ENCODE measurements at places on chromosomes 1 and 21.

DNA sequence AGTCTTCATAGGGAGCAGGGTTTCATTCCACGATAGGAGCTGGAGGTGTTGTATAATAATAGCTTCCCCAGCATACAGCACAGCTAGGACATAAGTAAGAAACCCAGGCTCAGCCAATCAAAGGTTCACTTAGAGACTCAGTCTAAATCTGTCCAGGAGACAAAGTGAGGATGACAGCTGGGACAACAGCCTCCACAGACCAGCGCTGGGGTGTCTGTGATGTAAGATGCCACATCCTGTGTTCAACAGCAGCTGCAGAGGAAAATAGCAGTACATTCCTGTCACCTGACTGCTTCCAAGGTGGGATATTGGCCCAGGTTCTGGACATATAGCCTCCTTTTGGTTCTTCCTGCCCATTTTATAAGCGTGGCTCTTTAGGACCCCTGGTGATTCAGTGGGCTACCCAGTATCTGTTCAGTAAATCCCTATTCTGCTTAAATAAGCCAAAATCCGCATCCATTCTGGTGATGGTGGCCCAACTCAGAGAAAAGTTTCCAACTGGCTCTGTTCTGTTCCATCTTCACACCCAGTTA lies 176.8 kb upstream of the SYT6 start:
- DNase-seq = no peak

DNA sequence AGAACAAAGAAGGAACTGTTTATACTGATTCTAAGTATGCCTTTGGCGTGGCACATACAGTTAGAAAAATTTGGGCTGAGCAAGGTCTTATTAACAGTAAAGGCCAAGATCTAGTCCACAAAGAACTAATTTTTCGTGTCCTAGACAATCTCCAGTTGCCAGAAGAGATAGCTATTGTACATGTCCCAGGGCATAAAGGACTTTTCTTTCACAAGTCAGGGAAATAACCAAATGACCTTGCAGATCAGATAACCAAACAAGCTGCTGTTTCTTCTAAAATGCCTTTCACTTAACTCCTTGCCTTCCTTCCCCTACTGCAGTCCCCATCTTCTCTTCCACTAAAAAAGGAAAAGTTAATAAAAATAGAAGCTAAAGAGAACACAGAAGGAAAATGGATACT lies 4.0 kb downstream of the TEX50 start:
- DNase-seq = no peak

GRCh38 chr1:65079941-65080340 lies 68.1 kb upstream of the AK4 start:
- DNase-seq = no peak

GRCh38 chr1:31783846-31784245 lies 19.7 kb upstream of the ADGRB2 start:
- DNase-seq = no peak

DNA sequence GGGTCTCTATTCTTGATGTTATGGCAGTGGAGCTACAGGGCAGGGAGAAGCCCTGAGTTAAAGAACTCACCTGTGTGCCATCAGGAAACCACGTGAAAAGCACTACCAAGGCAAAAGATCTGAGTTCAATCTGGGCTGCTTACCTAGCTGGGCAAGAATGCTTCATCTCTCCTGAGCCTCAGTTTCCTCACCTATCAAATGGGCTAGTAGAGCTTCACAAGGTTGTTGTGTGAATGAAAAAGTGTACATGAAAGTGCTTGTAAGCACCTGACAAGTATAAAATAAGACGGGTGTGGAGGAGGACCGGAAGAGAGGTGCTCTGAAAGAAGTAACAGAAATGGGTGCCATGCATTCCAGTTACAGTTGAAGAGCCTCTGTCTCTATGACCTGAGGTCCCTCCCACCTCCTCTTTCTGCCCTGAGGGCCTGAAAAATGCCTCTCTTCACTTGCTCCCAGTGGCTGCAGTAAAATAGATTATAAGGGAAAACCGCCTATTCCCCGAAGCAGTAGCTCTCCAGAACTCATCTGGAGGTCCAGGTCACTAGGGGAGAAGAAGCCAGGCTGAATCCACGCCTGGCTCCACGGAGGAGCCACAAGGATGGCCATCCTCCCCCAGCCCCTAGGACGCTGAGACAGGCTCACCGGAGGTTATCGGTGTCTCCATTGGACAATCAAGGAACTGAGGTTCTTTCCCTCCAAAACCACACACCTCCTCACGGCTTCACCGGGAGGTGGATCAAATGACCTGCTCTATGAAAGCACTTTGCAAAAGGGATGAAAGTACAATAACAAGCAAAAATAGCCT lies 1.4 kb downstream of the GPR161 start:
- DNase-seq = no peak

- no peak for DNase-seq
These were observed 45.5 kb upstream of the RAVER2 start for GRCh38 chr1:64699327-64699726.

DNA sequence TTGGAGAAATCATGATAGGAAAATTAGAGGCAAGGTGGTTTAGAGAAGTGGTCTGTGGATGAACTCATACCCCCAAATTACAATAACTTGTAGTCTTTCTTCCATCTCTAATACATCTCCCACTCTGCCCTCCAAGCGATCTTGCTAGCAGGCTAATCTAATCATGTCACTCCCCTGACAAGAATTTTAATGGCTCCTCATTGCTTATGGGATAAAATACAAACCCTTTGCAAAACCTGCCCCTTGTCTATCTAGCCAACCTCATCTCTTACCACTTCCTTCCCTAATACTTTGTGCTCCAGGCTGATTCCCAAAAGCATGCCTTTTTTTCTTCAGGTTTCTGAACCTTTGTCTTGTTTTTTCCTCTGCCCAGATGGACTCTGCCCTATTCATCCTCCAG lies 71.3 kb upstream of the LRRN2 start:
- no peak for DNase-seq

- no peak for DNase-seq
These were observed 38.9 kb downstream of the FAM163A start for GRCh38 chr1:179781962-179782361.

DNA sequence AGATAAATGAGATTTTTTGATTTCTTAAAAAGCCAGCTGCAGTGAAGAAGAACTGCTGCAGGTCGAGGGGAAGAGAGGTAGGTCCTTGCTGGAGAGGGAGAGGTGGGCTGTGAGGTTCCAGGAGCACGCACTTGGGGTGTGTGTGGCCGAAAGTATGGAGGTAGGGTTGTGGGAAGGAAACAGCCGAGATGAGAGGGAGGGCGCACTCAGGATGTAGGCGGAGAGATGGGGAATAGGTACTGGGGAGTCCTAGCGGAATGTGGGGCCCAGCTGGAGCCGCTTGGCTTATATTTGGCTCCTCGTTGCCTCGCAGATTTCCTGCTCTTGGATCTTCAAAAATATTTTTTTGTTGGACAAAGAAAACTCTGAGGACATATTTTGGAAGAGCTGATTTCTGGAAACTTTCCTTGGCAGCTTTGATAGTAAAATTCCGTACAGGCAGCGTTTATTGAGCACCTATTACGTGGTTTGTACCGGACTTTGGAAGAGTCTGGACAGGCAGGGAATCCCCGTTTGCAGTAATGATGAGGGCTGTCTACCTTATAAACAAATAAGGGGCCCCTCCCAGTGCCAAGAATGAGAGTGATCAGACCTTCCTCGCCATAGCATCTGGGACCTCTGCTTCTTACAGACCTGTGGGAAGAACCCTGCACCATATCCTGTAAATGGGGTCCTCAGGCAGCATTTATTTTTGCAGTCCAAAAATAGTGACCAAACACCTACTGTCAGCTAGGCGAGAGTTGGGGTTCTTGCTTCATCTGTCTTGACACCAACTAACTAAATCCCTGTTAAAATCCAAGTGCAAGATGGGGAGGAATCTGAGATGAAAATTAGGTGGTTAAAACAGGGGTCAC lies 1.5 kb downstream of the LRRC8D start:
- no peak for DNase-seq

- no peak for DNase-seq
These were observed 33.1 kb upstream of the LMX1A start for GRCh38 chr1:165389609-165390008.

- no peak for DNase-seq
These were observed 230.4 kb downstream of the SLC35F3 start for GRCh38 chr1:234134878-234135277.

DNA sequence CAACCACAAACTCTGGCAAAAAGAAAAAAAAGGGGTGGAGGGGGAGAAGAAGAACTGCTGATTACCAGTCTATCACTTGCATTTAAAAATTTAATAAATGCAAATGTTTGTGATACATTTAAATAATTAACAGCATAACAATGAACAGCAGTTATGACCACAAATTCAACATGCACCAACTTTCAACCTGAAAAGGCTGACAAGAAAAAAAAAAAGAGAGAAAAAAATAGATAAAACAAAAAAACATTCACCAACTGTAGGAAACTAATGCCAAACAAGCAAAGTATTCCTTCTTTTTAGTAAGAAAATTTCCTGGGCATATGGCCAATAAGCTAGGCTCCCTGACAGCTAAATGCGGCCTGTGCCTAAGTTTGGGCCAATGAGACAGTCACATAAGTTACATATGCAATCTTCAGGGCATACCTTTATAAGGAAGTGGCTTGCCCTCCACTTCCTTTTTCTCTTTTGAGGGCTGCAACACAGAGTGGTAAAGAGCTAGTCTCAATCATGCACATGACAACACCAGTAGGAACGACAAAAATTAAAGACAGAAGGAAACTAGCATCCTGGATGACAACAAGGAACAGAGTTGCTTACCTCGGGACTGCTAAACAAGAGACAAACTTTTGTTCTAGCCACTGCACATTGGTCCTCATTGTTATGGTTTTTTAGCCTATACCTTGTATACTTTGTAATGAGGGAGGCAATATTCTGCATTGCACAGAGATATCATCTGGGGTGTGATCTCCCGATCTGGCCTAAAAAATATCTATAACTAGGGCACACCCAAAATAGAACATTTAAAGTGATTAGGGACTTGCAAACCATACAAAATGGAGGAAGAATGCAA lies 24.2 kb upstream of the PHTF1 start:
- peak; percentile 34 for DNase-seq

Data from T-helper 17 cell (primary cell).